ENCODE measurements at places on chromosomes 5 and 9.

GRCh38 chr9:37038302-37038942, 4.4 kb upstream of the PAX5 start:
- DNase-seq = no peak

DNA sequence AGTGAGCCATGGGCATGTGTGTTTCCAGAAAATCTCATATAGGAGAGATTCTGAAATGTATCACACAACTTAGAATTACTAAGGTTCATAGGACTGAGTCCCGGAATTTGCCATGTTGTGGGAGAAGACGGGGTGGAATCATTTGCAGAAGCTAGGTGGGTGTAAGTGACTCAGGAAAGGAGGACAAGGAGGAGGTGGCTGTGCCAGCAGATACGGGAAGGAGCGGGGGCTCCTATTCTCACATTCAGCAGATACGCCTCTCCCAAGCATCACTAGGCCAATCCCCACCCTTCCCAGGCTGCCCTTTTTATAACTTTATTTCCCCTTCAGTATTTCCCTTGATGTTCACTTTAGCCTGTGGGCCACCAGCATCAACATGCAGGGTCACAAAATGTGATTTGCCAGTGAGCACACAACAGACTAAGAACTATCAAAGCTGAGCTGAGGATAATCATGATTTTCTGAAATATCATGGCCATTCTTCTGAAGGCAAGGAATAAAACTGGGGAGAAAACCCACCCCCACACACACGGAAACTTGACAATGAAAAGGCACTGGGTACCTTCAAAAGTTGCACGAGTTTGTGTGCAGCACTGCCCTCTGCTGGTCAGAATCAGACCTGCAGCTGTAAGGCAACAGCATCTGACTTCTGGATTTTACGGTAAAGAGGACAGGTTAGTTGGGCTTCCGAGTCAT, 133.2 kb downstream of the MTX3 start:
- peak; percentile 86 for DNase-seq

- DNase-seq = no peak
Measured at GRCh38 chr5:34675857-34676256, 19.7 kb downstream of the RAI14 start.

GRCh38 chr9:131277287-131277909, 1.1 kb upstream of the FAM78A start:
- no peak for DNase-seq

DNA sequence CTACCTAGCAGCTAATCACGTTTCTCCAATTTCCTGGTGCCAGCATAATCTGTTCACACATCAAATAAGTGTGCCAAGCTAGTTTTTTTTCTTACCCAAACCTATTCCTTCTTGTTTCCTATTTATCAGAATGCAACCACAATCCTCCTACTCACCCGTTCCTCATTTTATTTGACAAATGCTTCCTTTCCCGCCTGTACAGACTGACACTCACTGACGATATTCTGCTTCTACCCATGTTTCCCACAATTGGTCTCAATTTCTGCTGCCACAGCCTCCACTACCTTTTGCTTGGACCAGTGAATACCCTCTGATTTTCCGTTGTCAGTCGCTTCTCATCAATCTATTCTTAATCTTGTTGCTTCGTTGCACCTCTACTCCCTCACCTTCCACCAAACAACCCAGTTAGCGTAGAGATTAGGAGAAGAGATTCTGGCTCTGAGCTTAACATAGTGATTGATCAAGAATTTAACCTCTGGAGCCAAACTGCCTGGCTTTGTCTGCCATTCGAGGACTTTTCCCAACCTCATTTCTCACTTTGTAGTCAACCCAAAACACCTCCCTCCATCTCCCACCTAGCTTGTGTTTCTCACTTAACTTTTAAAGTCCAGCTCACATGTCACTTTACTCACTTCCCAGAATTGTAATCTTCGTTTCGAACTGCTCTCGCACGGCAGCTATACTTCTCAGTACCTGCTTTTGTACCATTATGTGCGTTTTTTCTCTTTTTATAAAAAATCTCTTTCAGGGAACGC, 729 bp upstream of the TMEM38B start:
- DNase-seq = no peak

DNA sequence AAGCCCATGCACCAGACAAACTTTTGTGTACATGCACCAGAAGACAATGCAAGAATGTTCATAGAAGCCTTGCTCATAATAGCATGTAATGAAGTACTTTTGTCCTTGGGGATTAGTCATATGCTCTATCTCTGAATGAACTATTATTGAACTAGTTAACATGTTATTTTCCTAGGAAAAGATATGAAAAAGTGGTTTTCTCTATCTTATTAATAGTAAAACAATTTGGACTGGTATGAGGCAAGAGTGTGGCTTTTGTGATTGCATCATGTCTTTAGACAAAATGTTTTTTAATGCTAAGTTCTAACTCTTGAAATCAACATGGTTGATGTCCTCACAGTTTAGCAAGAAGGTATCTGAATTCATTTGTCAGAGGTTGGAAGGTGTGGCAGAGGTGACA, 55.7 kb upstream of the SPDL1 start:
- DNase-seq = no peak

GRCh38 chr5:132180134-132180745, 47.4 kb downstream of the P4HA2 start:
- DNase-seq = no peak

GRCh38 chr9:106878081-106878837, 15.3 kb downstream of the ZNF462 start:
- DNase-seq = no peak

GRCh38 chr9:122229485-122229837, 704 bp upstream of the LHX6 start:
- DNase-seq = no peak

DNA sequence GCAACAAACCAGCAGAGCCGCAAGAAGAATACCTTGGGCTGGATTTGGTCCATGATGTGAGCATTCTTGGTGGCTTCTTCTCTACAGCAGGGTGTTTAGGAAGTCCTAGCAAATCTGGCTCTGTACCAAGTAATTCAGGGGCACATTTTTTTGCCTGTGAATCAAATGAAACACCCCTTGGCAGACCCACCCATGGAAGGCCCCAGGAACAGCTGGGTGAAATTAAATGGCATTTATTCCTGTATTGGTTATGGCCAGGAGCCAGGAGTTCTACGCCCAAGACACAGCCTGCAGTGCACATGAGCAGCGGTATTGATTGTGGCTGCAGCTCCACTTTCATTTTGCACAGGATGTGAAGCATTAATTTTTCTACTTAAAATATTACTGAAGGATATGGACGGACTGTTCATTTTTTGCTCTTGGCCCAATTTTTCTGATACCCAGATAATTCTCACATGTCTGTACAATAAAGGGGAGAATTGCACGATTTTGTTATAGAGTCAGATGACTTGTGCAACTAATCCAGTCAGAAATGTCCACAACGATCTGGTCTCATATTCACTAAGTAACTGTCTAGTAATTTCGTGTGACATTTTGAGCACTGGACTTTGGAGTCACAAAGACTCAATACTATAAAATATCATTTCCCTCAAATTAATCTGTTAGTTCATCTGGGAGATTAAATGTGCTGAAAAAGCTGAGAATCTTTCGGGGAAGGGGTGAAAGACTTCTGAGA, 120.7 kb upstream of the APC start:
- no peak for DNase-seq

Measured in mesothelial cell of epicardium (in vitro differentiated cells).